C1 segment of cervical spinal cord (tissue), 14 donors: ENCODE measurements at places on chromosomes 2 and 18.

GRCh38 chr2:15539999-15540398 lies 21.1 kb downstream of the NBAS start:
- DNase-seq: no peak

DNA sequence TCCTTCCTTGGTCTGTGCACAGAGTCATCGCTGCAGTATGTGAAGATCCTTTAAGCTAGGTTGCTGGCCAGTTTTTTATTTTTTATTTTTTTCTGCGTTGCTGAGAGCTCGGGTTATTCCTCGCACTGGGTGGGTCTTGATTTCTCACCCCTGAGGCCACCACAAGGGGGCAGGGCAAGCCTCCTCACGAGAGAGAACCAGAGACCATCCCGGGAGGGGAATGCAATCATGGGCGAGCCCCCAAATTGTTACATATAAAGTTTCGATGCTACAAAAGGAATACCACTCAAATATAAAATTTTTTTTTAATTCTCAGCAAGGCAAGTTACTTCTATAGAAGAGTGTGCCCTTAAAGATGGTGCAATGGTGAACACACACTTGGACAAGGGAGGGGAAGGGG lies 24.9 kb downstream of the HTR2B start:
- DNase-seq: no peak

DNA sequence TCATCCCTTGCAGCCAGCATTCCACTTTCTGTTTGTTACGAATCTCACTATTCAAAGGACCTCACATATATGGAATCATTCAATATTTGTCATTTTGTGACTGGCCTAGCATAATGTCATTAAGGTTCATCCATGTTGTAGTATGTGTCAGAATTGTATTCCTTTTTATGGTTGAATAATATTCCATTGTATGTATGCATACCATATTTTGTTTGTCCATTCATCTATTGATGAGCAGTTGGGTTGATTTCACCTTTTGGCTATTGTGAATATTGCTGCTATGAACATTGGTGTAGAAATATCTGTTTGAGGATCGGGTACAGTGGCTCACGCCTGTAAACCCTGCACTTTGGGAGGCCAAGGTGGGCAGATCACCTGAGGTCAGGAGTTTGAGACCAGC lies 35.0 kb downstream of the PSMD14 start:
- DNase-seq: no peak

GRCh38 chr18:63292831-63293683 lies 26.5 kb downstream of the BCL2 start:
- no peak for DNase-seq

- no peak for DNase-seq
Observed at GRCh38 chr2:20226152-20226545, 1.2 kb upstream of the SDC1 start.

GRCh38 chr2:190267302-190267701 lies 52.3 kb downstream of the HIBCH start:
- no peak for DNase-seq

DNA sequence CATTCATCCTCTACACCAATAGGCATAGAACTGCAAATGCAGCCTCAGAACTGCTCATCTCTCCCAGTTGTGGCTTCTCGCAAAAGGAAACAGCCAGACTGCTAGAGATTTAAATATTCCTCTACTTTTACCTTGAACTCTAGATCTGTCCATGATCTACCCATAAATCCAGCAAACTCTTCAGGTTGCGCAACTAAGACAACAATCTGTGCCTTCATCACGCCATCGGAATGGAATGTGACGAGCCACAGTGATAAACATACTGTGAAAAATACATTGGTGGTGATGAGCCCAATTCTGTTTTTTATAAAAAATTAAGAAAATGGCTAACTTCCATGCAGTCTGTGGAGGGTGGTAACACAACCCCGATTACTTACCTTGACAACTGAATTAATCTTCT lies 626.7 kb downstream of the LRRTM4 start:
- no peak for DNase-seq

DNA sequence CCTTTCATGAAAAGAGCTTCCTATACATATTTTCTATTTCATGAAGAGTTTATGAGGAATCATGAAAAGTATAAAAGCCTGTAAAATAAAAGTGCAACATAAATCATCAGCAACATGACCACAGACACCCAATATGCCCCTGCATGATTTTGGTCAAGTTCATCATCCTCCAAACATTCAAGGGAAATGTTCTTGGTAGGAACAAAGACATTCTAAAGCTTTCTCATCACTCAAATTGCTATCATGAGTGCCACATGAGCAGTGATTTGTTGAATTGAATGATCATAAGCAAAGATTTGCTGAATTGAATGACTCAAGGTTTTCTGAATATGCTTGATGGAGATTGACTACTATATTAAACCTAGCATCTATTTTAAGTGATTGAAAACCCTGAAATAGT lies 172.2 kb downstream of the MBD2 start:
- DNase-seq: no peak

- no peak for DNase-seq
Observed at GRCh38 chr2:236505648-236506047, 64.0 kb upstream of the ACKR3 start.
